Astrocyte (in vitro differentiated cells and primary cell): ENCODE measurements at places on chromosomes 6 and 20. TPM values are rescaled to one million over a fixed set of nuclear protein-coding genes. Genes with fewer than 3 reads are reported as not detected.

DNA sequence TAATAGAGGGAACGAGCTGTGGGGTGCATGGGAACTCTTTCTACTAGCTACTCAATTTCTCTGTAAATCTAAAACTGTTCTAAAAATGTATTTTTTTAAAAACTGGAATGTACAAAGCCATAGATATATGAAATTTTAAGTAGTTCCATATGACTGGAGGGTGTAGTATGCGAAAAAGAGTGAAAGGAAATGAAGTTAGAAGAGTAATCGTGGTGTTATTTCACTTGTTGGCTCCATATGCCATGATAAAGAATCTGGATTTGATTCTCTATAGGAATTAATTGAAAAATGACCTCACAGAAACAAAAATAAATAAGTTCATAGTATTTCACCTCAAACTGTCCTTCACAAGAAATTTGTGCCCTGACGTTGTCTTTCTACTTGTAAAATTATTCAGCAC, 500.2 kb downstream of the TENT5A start:
- DNase-seq = no peak
- H3K27ac ChIP-seq = no peak overlapping the region
- H3K36me3 ChIP-seq = no peaks in the 10 kb centered on the region
- no peaks in the 10 kb centered on the region for H3K27me3 ChIP-seq
- H3K4me3 ChIP-seq = no peak overlapping the region

DNA sequence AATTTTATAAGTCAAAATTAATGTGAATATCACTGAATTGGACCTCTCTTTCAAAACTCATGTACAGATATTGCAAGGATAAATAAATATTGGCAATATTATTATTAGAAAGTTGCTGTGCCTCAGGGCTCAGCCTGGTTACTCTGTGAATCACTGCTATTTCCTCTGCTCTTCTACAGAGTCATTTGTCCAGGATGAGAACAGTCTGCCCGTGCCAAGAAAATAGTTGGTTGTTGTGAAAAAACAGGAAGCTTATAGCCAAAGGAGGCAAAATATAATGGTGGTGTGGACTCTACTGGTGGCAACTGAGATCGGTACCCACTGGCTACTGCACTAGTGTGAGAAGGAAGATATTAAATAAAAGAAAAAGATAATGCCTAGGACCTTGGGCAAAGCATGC, 93.6 kb downstream of the RIMS1 start:
- H3K4me3 ChIP-seq = no peak overlapping the region
- no peaks in the 10 kb centered on the region for H3K4me1 ChIP-seq
- no peaks in the 10 kb centered on the region for H3K27me3 ChIP-seq
- H3K36me3 ChIP-seq = no peaks in the 10 kb centered on the region

GRCh38 chr6:136740050-136740974, 52.0 kb downstream of the MAP3K5 start:
- no peaks in the 10 kb centered on the region for H3K27me3 ChIP-seq
- H3K36me3 ChIP-seq = no peaks in the 10 kb centered on the region

DNA sequence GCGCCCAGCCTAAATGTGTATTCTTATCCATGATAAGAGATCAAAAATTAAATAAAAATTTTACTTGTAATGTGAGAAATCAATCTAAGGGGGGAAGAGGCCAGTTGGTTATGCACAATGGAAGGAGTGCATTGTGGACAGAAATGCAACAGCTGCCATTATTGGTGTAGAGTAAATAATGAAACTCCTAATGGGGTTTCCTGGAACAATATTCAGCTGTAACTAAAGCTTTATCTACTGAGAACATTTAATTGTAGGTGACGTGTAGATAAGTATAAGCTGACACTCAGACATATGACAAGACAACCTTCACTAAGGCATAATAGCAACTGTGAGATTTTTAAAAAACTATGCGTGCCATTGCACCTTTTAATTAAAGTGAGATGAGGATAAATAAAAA, 71.4 kb downstream of the CEP57L1 start:
- no peaks in the 10 kb centered on the region for H3K4me1 ChIP-seq
- no peak overlapping the region for H3K27ac ChIP-seq
- no peaks in the 10 kb centered on the region for H3K27me3 ChIP-seq
- H3K4me3 ChIP-seq = no peak overlapping the region
- no peaks in the 10 kb centered on the region for H3K36me3 ChIP-seq
- no peak for DNase-seq

GRCh38 chr20:23550227-23550626, 18.1 kb downstream of the CST9L start:
- H3K4me3 ChIP-seq = no peak overlapping the region
- no peak overlapping the region for H3K27ac ChIP-seq
- DNase-seq = no peak
- H3K4me1 ChIP-seq = no peaks in the 10 kb centered on the region
- no peaks in the 10 kb centered on the region for H3K36me3 ChIP-seq
- H3K27me3 ChIP-seq = no peaks in the 10 kb centered on the region

DNA sequence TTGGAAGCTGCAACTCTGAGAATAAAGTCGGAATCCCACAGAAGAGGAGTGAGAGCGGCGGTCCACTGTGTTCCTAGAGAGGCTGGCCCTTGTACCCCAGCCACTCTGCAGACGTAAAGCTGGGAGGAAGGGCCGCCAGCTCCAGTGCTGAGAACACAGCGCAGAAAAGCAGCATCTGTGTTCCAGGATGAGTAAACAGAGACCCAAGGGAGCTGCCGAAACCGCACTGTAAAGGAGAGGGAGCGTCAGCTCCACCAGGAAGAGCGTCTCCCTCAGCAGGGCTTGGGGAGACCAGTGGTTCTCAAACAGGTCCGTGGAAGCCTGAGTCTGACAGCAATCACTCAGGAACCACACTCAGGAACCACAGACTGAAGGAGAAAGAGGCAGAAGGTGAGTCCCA, 134.0 kb downstream of the WDR27 start:
- H3K4me1 ChIP-seq = peaks cover 10% of the 10 kb centered on the region
- no peak overlapping the region for H3K4me3 ChIP-seq
- H3K36me3 ChIP-seq = no peaks in the 10 kb centered on the region
- H3K27me3 ChIP-seq = no peaks in the 10 kb centered on the region
- DNase-seq = no peak

GRCh38 chr6:42429042-42429585, 22.6 kb downstream of the TRERF1 start:
- no peak overlapping the region for H3K27ac ChIP-seq
- no peaks in the 10 kb centered on the region for H3K36me3 ChIP-seq
- no peaks in the 10 kb centered on the region for H3K4me1 ChIP-seq
- no peak overlapping the region for H3K4me3 ChIP-seq

DNA sequence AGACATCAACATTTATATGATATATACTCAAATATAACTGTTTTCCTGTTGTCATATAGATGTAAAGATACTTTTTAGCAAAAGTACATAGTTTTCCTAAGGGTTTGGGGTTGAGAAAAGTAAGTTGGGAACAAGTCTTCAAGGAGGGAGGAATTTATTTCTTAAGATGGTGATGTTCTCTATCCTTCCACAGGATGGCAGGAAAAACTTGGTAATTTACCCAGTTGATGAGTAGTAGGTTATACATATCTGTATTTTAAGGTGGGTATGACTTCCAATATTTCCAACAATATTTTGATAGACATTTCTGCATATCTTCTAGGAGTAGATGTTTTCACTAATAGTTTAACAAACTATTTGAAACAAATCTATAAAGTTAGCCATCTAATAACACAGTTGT, 254.4 kb downstream of the RIMS1 start:
- no peak overlapping the region for H3K27ac ChIP-seq
- H3K4me3 ChIP-seq = no peak overlapping the region
- H3K36me3 ChIP-seq = no peaks in the 10 kb centered on the region
- peaks cover under 1% of the 10 kb centered on the region for H3K4me1 ChIP-seq
- H3K27me3 ChIP-seq = no peaks in the 10 kb centered on the region

DNA sequence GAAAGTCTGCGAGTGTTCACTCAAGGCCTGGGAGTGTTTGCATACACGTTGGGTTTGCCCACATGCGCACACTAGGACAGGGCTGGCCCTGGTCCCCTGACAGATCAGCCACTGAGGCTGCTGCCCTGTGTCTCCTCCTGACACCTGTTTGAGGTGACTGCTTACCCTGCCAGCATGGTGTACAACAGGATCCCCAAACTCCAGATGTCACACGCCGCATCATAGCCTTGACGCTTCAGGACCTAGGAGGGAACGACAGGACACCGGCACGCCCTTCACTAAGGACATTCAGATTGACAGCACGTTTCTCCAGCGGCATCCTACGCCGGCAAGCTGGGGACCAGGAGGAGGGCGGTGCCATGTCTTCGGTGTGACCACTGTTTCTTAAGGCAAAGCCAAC, 37.0 kb upstream of the MPC1 start:
- no peak overlapping the region for H3K4me3 ChIP-seq
- H3K27ac ChIP-seq = no peak overlapping the region

GRCh38 chr6:36850021-36850420, 10.8 kb upstream of the CPNE5 start:
- no peaks in the 10 kb centered on the region for H3K27me3 ChIP-seq
- H3K4me3 ChIP-seq = no peak overlapping the region
- H3K36me3 ChIP-seq = peaks cover 2% of the 10 kb centered on the region
- H3K27ac ChIP-seq = no peak overlapping the region

GRCh38 chr6:165091121-165091785, 218.2 kb downstream of the C6orf118 start:
- no peak overlapping the region for H3K27ac ChIP-seq
- no peak overlapping the region for H3K4me3 ChIP-seq
- no peak for DNase-seq
- no peaks in the 10 kb centered on the region for H3K36me3 ChIP-seq
- no peaks in the 10 kb centered on the region for H3K27me3 ChIP-seq

DNA sequence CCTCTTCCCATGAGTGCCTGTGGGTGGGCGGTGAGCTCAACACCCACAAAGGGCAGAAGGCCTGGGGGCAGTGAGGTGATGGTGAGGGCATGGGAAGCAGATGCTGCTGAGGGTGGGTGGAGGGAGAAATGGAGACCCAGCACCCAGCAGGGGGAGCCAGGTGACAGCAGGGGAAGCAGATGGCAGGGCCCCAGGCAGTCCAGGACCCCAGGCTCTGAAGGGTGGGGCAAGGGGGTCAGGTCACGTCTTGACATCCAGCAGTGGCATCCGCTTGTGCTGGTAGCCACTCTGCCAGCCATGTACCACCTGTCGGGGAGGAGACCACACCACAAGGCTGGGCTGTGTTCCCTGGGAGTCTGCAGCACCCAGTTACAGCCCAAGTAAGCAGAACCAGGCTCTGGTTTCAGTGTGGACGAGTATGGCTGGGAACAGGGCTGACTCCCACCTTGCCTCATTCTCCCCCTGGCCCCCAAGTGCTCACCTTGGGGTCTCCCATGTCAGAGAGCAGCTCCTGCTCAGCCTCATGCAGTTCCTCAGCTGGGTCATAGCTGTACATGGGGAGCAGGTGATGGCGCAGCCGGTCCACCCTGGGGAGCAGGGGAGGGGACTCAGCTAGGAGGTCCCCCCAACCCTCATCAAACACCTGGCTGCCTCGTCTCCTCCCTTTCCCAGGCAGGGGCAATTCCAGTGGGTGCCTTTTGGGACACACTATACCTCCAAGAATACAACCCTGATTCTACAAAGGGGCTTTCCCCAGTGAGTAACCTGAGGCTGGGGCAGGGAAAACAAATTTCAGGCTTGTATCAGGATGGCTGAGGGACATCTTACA, 2.0 kb downstream of the SMIM29 start:
- peak overlapping the region; percentile 48 for H3K27ac ChIP-seq
- H3K4me3 ChIP-seq = no peak overlapping the region
- no peak for DNase-seq
- H3K4me1 ChIP-seq = peaks cover 47% of the 10 kb centered on the region
- no peaks in the 10 kb centered on the region for H3K27me3 ChIP-seq

- DNase-seq = peak; percentile 82
- H3K36me3 ChIP-seq = no peaks in the 10 kb centered on the region
- H3K27ac ChIP-seq = peak overlapping the region; percentile 59
- H3K4me3 ChIP-seq = peak overlapping the region; percentile 21
These were observed 31.9 kb downstream of the NTSR1 start for GRCh38 chr20:62740286-62741141.

DNA sequence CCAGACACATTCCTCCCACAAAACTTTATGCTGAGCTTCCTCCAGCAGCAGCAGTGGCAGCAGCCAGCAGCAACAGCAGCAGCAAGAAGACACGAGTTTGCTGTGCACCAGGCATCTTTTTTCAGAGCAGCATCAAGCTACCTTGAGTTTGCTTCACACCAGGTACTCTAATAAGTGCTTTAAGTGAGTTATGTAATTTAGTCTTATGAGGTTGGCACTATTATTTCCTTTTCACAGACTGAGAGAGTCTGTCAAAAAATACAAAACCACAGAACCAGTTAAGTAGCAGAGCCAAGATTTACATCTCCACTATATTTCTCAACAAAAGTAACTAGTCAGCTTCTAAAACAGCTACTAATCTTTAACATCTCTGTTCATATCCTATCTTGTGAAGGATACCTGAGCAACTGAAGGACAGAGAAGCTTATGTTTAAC, 23.7 kb downstream of the RANBP9 start:
- no peak overlapping the region for H3K4me3 ChIP-seq
- H3K4me1 ChIP-seq = no peaks in the 10 kb centered on the region
- no peak for DNase-seq

DNA sequence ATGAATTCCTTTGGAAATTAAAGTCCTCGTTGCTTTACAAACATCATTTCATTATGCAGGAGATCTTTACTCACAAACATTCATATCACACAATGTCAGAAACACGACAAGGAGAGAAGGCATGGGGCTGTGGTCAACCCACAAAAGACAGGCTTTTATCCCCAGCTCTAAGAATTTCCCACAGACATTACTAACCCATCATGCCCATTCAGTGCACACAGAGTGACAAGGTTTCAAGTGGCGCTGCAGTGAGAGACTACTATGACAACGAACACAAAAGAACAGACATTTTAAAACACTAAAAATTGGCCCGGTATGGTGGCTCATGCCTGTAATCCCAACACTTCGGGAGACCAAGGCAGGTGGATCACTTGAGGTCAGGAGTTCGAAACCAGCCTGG, 579.8 kb upstream of the AGPAT4 start:
- no peaks in the 10 kb centered on the region for H3K36me3 ChIP-seq
- no peak overlapping the region for H3K27ac ChIP-seq
- no peak for DNase-seq
- H3K27me3 ChIP-seq = peaks cover 2% of the 10 kb centered on the region
- no peaks in the 10 kb centered on the region for H3K4me1 ChIP-seq

GRCh38 chr20:40512994-40513393, 176.0 kb downstream of the MAFB start:
- H3K4me1 ChIP-seq = peaks cover 3% of the 10 kb centered on the region
- no peaks in the 10 kb centered on the region for H3K27me3 ChIP-seq
- H3K27ac ChIP-seq = no peak overlapping the region
- H3K36me3 ChIP-seq = no peaks in the 10 kb centered on the region

GRCh38 chr6:36131511-36132245, 1.4 kb downstream of the MAPK13 start:
- peak; percentile 44 for DNase-seq
- no peak overlapping the region for H3K4me3 ChIP-seq
- H3K36me3 ChIP-seq = no peaks in the 10 kb centered on the region
- peaks cover 20% of the 10 kb centered on the region for H3K4me1 ChIP-seq
- no peak overlapping the region for H3K27ac ChIP-seq

GRCh38 chr6:14474816-14475215, 357.2 kb downstream of the CD83 start:
- no peaks in the 10 kb centered on the region for H3K27me3 ChIP-seq
- no peak overlapping the region for H3K27ac ChIP-seq
- no peaks in the 10 kb centered on the region for H3K36me3 ChIP-seq
- no peak overlapping the region for H3K4me3 ChIP-seq
- no peak for DNase-seq
- H3K4me1 ChIP-seq = peaks cover 17% of the 10 kb centered on the region

The CDC25B gene
- total RNA-seq = 8.5 and 8.8 TPM in 2 replicates

The NRSN1 gene
- not detected in 2 replicates for total RNA-seq

The POM121L2 gene
- not detected in 2 replicates for total RNA-seq

The SLC12A5 gene
- 14.6 and 15.2 TPM in 2 replicates for total RNA-seq
